Activated CD8-positive, alpha-beta T cell treated with anti-CD3 and anti-CD28 coated beads for 36 hours (primary cell): ENCODE measurements at places on chromosomes 11 and 22. TPM values are rescaled to one million over a fixed set of nuclear protein-coding genes. Genes with fewer than 3 reads are reported as not detected.

- peak overlapping the region; percentile 44 for H3K27ac ChIP-seq
- no peaks in the 10 kb centered on the region for H3K36me3 ChIP-seq
- peaks cover 48% of the 10 kb centered on the region for H3K4me1 ChIP-seq
- no peak for DNase-seq
- peak overlapping the region; percentile 90 for H3K4me3 ChIP-seq
Observed at GRCh38 chr22:20319041-20319744, 667 bp downstream of the DGCR6L start.

DNA sequence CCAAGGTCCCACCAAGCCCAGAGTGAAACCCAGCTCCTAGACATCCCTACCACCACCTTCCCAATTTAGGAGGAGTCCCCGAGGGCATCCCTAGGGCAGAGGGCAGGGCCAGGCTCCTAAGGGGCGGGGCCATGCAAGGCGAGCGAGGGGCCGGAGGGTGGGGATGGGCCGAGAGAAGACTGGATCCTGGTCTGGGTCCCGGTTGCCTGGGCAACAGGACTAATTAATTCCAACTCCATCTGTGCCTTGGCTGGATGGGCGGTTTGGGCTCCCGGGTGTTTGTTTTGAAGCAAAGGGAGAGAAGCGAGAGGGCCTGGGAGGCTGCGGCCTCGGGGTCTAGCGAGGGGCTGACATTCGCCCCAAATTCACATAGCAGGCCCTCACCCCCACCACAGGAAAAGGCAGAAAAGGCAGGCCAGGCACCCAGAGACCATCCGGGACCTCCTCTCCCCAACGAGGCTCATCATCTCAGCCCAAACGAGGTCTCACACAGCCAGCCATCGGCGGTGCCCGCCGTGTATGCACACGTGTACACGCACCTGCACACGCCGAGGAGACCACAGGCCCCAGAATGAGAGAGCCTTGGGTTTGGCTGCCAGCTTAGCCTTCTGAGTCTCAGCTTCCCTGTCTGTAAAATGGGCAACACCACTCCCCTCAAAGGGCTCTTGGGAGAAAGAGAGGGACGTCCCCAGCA, 23.9 kb downstream of the ELFN2 start:
- no peaks in the 10 kb centered on the region for H3K4me1 ChIP-seq
- H3K27me3 ChIP-seq, result no peaks in the 10 kb centered on the region
- DNase-seq, result no peak
- no peak overlapping the region for H3K27ac ChIP-seq

DNA sequence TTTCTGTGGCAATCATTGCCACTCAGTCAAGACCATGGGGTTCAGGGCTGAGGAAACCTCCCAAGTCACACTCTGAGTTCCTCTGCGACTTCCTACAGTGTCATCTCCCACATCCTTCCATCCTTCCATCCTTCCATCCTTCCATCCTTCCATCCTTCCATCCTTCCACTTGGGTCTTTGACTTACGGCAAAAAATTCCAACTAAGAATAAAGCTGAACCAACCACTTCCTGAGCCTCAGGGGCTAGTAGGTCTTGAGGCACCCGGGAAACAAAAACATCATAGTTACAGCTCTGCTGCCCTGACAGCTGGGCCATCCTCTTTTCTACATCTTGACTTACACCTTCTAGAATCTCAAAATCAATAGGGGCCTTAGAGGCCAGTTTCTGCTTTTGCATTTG, 32.1 kb downstream of the EHF start:
- no peak overlapping the region for H3K4me3 ChIP-seq
- no peak for DNase-seq
- peaks cover 42% of the 10 kb centered on the region for H3K4me1 ChIP-seq
- H3K36me3 ChIP-seq, result peaks cover 2% of the 10 kb centered on the region
- H3K27me3 ChIP-seq, result peaks cover 53% of the 10 kb centered on the region
- H3K27ac ChIP-seq, result no peak overlapping the region

- H3K27me3 ChIP-seq, result no peaks in the 10 kb centered on the region
- no peaks in the 10 kb centered on the region for H3K4me1 ChIP-seq
- no peaks in the 10 kb centered on the region for H3K36me3 ChIP-seq
- no peak overlapping the region for H3K27ac ChIP-seq
Observed at GRCh38 chr22:33513388-33514338, 406.6 kb downstream of the LARGE1 start.

GRCh38 chr11:47378836-47379170, 456 bp upstream of the SPI1 start:
- H3K27me3 ChIP-seq, result no peaks in the 10 kb centered on the region
- H3K36me3 ChIP-seq, result no peaks in the 10 kb centered on the region
- H3K27ac ChIP-seq, result no peak overlapping the region
- H3K4me1 ChIP-seq, result peaks cover 10% of the 10 kb centered on the region
- DNase-seq, result no peak

GRCh38 chr11:134050541-134051383, 18.1 kb upstream of the JAM3 start:
- no peak overlapping the region for H3K27ac ChIP-seq
- H3K27me3 ChIP-seq, result peaks cover 8% of the 10 kb centered on the region
- H3K36me3 ChIP-seq, result no peaks in the 10 kb centered on the region
- H3K4me3 ChIP-seq, result no peak overlapping the region
- peak; percentile 80 for DNase-seq

DNA sequence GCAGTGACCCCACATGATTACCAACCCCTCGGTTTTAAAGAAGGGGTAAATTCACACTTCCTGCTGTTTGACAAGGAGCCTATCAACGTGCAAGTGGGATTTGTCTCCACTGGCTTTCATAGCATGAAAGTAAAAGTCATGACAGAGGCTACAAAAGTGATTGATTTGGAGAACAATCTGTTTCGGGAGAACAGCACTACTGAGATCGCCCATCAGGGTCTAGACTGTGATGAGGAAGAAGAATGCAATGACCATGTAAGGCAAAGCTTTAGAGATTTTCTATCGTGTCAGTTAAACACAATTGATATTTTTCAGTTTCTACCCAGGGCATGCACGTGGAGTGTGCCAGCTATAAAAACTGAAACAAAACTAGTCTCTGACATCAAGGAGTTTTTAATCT, 41.7 kb downstream of the HORMAD2 start:
- no peak overlapping the region for H3K4me3 ChIP-seq
- peaks cover 17% of the 10 kb centered on the region for H3K4me1 ChIP-seq
- DNase-seq, result peak; percentile 19
- H3K36me3 ChIP-seq, result peaks cover 1% of the 10 kb centered on the region
- H3K27ac ChIP-seq, result no peak overlapping the region

DNA sequence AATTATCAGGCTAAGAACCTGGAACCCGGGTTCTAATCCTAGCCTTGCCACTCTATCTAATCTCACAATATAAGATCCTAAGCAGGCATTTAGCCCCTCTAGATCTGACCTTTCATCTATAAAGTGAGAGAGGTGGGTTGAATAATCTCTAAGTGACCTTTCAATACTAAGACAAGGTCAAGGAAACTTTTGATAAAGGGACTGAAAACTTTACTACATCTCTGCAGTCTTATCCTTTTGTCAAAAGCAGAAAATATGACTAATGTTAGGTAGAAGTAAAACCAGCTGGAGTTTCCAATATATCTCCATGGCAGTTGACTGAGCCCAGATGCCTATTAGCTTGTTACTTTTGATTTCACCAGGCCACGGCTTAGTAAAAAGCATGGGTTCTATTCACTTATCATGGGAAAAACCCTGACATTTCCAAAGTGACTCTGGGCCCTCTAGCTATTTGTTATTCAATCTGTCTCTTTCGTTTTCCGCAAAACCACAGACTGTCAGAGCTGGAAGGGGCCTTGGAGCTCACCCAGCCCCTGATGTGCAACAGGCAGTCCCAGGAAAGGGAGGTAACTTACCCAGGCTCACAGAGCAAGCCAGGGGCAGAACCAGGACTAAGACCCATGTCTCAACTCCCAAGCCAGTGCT, 75.8 kb downstream of the RAB30 start:
- H3K27me3 ChIP-seq, result no peaks in the 10 kb centered on the region
- H3K27ac ChIP-seq, result peak overlapping the region; percentile 88
- peaks cover 19% of the 10 kb centered on the region for H3K36me3 ChIP-seq
- peaks cover 62% of the 10 kb centered on the region for H3K4me1 ChIP-seq
- H3K4me3 ChIP-seq, result peak overlapping the region; percentile 37
- peak; percentile 48 for DNase-seq

GRCh38 chr22:39128508-39128907, 24.0 kb downstream of the CBX7 start:
- H3K27me3 ChIP-seq, result no peaks in the 10 kb centered on the region
- peak; percentile 21 for DNase-seq
- no peak overlapping the region for H3K27ac ChIP-seq

- H3K36me3 ChIP-seq, result no peaks in the 10 kb centered on the region
- H3K27ac ChIP-seq, result no peak overlapping the region
- peaks cover 3% of the 10 kb centered on the region for H3K4me1 ChIP-seq
- no peaks in the 10 kb centered on the region for H3K27me3 ChIP-seq
Observed at GRCh38 chr11:114197799-114198500, 98.2 kb upstream of the NNMT start.

- no peaks in the 10 kb centered on the region for H3K4me1 ChIP-seq
- H3K27ac ChIP-seq, result no peak overlapping the region
- H3K36me3 ChIP-seq, result no peaks in the 10 kb centered on the region
Observed at GRCh38 chr11:20729597-20730105, 60.3 kb downstream of the NELL1 start.

GRCh38 chr11:126519764-126520734, 164.6 kb downstream of the ST3GAL4 start:
- H3K4me3 ChIP-seq, result no peak overlapping the region
- H3K36me3 ChIP-seq, result no peaks in the 10 kb centered on the region
- H3K27ac ChIP-seq, result no peak overlapping the region
- no peaks in the 10 kb centered on the region for H3K4me1 ChIP-seq

- no peak overlapping the region for H3K27ac ChIP-seq
- H3K4me3 ChIP-seq, result no peak overlapping the region
- H3K4me1 ChIP-seq, result no peaks in the 10 kb centered on the region
- peaks cover 7% of the 10 kb centered on the region for H3K27me3 ChIP-seq
- no peaks in the 10 kb centered on the region for H3K36me3 ChIP-seq
- DNase-seq, result peak; percentile 59
Observed at GRCh38 chr11:69950120-69950519, 128.0 kb upstream of the ANO1 start.

- peak; percentile 67 for DNase-seq
- peak overlapping the region; percentile 85 for H3K4me3 ChIP-seq
- H3K4me1 ChIP-seq, result peaks cover 12% of the 10 kb centered on the region
- H3K27ac ChIP-seq, result peak overlapping the region; percentile 82
- peaks cover 3% of the 10 kb centered on the region for H3K27me3 ChIP-seq
Observed at GRCh38 chr22:38792833-38793232, 1.1 kb downstream of the DNAL4 start.

GRCh38 chr11:41713030-41713429, 253.6 kb upstream of the LRRC4C start:
- H3K27ac ChIP-seq, result no peak overlapping the region
- no peak overlapping the region for H3K4me3 ChIP-seq
- no peaks in the 10 kb centered on the region for H3K36me3 ChIP-seq
- DNase-seq, result no peak
- H3K27me3 ChIP-seq, result no peaks in the 10 kb centered on the region

DNA sequence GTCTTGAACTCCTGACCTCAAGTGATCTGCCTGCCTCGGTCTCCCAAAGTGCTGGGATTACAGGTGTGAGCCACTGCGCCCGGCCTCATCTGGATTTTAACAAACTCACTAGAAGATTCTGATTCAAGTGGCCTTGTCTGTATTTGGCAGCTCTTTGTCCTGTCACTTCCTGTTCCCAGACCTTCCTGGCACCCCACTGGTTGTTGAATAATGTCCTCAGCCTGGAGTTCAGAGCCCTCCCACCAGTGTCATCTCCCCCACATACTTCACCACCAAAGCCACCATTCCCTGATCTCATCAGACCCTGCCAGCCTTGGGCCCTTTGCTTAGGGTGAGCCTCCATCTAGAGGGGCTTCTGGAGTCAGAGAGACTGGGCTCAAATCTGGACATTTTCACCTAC, 3.3 kb downstream of the PELI3 start:
- peaks cover 27% of the 10 kb centered on the region for H3K4me1 ChIP-seq
- H3K4me3 ChIP-seq, result no peak overlapping the region
- H3K27ac ChIP-seq, result no peak overlapping the region

- H3K27me3 ChIP-seq, result no peaks in the 10 kb centered on the region
- H3K4me3 ChIP-seq, result no peak overlapping the region
- no peak overlapping the region for H3K27ac ChIP-seq
- DNase-seq, result peak; percentile 14
- H3K36me3 ChIP-seq, result no peaks in the 10 kb centered on the region
- peaks cover 23% of the 10 kb centered on the region for H3K4me1 ChIP-seq
Observed at GRCh38 chr11:6194065-6194581, 4.9 kb upstream of the OR52W1 start.

DNA sequence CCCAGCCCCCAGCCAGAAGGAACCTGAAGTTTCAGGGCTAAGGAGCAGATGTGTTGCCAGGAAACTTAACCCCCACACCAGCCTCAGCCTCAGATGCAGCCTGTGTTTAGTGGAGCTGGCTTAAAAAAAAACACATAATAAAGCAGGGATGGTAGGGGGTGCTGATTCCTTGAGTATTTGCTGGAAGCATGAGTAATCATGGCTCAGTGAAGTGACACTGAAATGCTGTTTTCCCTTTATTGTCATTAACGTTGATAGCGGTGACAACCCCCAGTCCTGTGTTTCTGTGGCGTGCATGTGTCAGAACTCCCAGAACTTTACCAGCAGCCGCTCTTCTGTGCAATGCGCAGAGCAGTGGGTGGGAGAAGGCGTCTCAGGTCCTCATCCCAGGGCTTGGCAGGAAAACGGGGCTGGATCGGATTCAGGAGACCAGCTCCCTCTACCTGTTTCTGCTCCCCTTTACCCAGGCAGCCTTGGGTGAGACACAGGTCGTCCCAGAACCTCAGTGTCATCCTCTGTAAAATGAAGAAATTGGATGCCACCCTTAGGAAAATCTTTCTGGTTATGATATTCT, 1282.1 kb downstream of the TBC1D22A start:
- no peak for DNase-seq
- H3K27ac ChIP-seq, result no peak overlapping the region
- H3K27me3 ChIP-seq, result peaks cover 13% of the 10 kb centered on the region
- H3K4me1 ChIP-seq, result no peaks in the 10 kb centered on the region
- H3K36me3 ChIP-seq, result no peaks in the 10 kb centered on the region
- no peak overlapping the region for H3K4me3 ChIP-seq

DNA sequence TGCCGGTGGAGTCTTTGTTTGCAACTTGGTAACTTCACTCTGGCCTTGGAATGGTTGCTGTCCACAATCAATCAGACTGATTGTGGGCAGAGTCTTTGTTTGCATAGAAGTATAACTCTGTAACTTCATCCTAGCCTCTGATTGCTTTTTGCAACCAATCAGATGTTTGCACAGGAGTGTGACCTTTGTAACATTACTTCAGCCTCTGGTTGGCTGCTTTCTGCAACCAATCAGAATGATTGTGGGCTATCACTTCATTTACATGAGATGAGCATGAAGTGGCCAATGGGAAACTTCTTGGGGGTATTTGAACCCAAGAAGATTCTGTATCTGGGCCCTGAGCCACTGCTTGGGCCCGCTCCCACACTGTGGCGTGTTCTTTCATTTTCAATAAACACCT, 79.6 kb upstream of the CLDN5 start:
- no peaks in the 10 kb centered on the region for H3K36me3 ChIP-seq
- H3K27ac ChIP-seq, result no peak overlapping the region
- no peak for DNase-seq
- H3K27me3 ChIP-seq, result no peaks in the 10 kb centered on the region
- H3K4me1 ChIP-seq, result peaks cover 31% of the 10 kb centered on the region

- no peaks in the 10 kb centered on the region for H3K27me3 ChIP-seq
- H3K4me3 ChIP-seq, result no peak overlapping the region
- H3K36me3 ChIP-seq, result no peaks in the 10 kb centered on the region
- H3K27ac ChIP-seq, result no peak overlapping the region
Observed at GRCh38 chr11:11163669-11164333, 189.2 kb downstream of the CSNK2A3 start.

The HOATZ gene
- total RNA-seq, result not detected

The MISFA gene
- total RNA-seq, result 0.67 TPM

The TRABD gene
- total RNA-seq, result 114 TPM

The TANGO2 gene
- total RNA-seq, result 18.3 TPM

The ST14 gene
- not detected for total RNA-seq

The C11orf42 gene
- not detected for total RNA-seq

The UBQLNL gene
- total RNA-seq, result 0.25 TPM

The RCOR2 gene
- total RNA-seq, result 2.1 TPM

The APOA4 gene
- total RNA-seq, result not detected

The DNAJB7 gene
- not detected for total RNA-seq

The FAM111B gene
- total RNA-seq, result 18.3 TPM

The OR51B5 gene
- not detected for total RNA-seq

The POU2F3 gene
- not detected for total RNA-seq
